ENCODE measurements at places on chromosomes 16 and 17.

DNA sequence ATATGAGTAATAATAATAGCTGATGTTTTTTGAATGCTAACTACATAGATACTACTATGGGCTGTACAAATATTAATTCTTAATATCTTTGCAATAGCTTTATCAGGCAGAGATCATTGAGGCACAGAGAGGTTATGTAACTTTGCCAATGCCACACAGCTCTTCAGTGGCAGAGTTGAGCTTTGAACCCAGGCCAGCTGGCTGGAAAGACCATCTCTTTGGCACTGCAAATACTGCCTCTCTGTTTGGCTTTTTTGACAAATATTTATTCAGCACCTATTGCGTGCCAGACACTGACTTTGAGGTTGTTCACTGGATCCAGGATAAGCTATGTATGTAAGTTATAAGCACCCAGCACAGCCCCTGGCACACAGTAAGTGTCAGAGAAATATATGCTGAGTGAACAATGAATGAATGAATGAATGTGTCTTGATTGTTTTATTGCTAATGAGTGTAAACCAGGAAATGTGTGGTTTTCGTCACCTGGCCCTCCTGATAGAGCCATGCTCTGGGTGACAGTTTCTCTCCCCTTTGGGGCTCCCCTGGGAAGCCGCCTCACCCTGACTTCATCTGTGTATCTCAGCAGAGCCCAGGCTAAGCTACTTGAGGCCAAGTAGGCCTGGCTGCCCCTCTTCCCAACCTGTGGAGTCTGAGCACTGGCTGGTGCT, 2.5 kb downstream of the AQP8 start:
- DNase-seq: no peak

- no peak for DNase-seq
These were observed 4.7 kb upstream of the BEAN1 start for GRCh38 chr16:66422366-66422765.

GRCh38 chr16:27406511-27407128, 4.6 kb downstream of the IL21R start:
- no peak for DNase-seq

GRCh38 chr17:64200080-64201032, 62.7 kb downstream of the TEX2 start:
- DNase-seq: no peak

DNA sequence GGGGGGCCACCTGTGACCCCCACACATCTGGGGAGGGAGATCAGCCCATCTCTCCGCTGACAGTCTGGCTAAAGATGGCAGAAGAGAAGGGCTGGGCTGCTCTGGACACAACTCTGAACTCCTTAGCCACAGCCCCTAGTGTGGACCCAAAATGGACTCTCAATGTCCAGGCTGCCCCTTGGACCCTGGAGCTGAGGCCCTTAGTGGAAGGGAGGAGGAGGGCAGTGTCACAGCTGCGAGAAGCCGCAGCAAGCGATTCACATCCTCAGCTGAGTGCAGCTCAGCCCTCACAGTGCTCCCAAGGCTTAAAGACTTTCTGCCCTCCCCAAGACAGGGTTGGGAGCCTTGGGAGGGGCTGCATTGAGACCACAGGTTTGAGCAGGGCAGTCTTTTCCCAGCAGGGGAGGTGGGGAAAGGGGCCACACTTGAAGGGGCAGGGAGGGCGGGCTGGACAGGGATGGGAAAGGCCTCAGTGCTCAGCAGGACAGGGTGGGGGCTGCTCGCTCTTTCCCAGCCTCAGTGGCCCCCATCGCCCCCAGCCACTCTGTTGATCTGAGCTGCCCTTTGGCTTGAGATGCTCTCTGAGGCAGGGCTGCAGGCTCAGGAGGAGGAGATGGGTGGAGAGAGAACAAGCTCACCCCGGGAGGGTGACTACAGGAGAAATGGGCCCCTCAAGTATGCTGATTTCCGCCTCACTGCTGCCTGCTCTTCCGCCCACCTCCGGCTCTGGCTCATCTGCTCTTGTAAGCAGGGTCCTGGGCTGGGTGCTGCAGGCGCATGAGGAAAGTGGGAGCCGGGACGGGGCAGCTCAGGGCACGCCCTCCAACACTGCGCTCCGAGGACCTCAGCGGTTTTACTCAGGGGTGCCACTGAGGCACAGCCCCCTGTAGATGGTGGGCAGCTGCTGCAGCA, 50.9 kb upstream of the MTSS2 start:
- no peak for DNase-seq
